Stimulated activated CD4-positive, alpha-beta T cell treated with anti-CD3 and anti-CD28 coated beads, Interleukin-12 subunit alpha, Interleukin-12 subunit beta, amount 100 ng/mL, for 24 hours (primary cell): ENCODE measurements at places on chromosomes 6 and 20.

DNA sequence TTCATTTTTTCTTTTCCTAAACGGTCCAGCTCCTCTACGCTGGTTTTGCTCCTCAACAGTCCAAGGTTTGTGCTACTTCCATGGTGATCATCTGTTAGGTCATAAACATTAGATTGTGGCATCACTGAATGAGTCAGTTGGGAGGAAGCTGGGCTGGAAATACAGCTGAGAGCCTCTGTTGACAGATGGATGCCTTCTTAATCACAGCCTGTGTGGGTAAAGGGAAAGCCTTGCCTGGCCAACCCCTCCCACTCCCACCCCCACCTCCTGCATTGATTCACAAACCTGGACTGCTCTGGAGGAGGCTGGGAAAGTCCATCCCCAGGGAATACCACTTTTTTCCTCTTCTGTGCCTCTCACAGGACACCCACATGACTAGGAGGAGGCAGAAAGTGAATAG is 180.6 kb upstream of the CCN2 start:
- no peak for DNase-seq

GRCh38 chr6:134175532-134176263 is 123.3 kb upstream of the SLC2A12 start:
- DNase-seq: no peak

GRCh38 chr6:143940011-143940597 is 68.0 kb downstream of the PLAGL1 start:
- DNase-seq: peak; percentile 33

GRCh38 chr20:41655962-41656618 is 37.9 kb upstream of the CHD6 start:
- no peak for DNase-seq

DNA sequence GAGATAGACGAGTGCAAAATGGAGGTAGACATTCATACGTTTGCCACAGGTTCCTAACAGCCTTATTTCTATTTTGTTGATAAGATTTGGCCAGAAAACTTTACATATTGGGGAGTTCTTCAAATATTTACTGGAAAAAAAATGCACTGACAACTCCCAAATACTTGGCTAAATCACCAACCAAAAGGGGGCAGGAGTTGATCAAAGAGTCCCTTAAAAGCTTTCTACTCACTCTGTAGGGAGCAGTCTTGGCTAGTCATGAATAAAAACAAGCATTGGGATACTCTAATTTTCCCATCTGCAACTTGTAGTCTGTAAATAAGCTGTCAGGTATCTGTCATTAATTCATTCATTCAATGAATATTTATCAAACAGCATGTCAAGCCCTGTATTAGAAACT is 18.4 kb downstream of the TENT5A start:
- no peak for DNase-seq

GRCh38 chr20:47578543-47578942 is 76.9 kb downstream of the NCOA3 start:
- no peak for DNase-seq

GRCh38 chr6:164370773-164371172 is 938.6 kb downstream of the C6orf118 start:
- DNase-seq: no peak

DNA sequence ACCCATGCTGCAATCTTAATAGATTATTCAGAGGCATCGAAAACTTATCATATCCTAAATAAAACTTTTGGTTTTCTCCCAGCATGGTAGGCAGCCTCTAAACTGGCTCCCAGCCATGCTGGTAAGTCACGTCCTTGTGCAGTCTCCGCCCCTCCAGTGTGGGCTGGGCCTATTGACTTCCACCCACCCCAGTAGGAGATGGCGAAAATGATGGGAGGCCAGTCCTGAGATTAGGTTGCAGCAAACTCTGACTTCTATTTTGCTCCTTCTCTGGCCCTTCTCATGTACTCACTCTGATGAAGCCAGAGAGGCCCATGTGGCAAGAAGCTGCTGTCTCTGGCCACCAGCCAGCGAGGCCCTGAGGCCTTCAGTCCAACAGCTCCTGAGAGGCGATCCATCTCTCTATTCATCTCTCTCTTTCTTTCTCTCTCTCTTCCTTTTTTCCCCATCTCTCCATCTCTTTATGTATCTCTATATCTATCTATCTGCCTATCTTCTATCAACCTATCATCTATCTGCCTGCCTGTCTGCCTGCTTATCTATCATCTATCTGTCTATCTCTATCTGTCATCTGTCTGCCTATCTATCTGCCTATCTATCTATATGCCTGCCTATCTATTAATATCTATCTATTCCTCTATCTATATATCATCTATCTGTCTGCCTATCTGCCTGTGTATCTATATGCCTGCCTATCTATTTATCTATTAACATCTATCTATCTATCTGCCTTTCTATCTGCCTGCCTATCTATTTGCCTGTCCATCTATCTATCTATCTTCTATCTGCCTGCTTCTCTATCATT is 52.7 kb upstream of the STX16 start:
- DNase-seq: no peak

- DNase-seq: no peak
These were observed 1.7 kb upstream of the TCP11 start for GRCh38 chr6:35142588-35143569.
